ENCODE measurements at places on chromosomes 16 and 17.

DNA sequence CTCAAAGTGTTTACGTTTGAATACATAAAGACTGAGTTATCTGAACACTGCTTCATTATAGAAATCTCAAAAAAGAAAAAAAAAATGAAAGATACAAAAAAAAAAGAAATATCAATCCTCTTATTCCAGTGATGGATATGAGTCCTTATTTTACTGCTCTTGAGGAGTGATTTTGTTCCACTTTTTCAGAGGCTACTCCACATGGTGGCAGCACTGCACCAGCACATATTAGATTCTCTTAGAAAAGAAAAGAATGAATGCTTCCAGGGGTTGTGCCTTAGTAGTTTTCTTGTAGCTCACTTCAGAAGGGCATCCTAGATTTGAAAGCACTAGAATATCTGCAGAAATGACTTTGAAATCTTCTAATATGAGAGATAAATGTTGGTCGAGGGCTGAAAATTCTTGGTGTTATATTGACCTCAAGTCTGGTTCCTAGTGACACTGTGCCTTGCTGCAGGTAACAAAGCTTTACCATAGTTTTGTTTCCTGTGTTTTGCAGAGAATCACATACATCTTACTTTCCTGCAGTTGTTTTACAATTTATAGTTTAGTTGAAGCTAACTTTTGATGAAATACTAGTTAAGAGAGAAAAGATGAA, 25.9 kb downstream of the AP2B1 start:
- DNase-seq, result peak; percentile 67

GRCh38 chr17:77375108-77375916, 234.5 kb downstream of the SEC14L1 start:
- no peak for DNase-seq

DNA sequence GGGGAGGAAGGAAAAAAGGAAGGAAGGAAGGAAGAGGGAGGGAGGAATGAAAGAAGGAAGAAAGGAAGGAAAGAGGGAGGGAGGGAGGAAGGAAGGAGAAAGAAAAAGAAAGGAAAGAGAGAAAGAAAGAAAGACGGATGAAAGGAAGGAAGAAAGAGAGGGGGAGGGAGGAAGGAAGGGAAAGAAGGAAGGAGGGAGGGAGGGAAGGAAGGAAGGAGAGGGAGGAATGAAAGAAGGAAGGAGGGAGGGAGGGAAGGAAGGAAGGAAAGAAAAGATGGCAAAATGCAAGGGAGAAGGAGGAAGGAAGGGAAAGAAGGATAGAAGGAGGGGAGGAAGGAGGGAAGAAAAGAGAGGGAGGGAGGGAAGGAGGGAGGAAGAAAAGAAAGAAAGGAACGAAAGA, 257.3 kb upstream of the C16orf82 start:
- no peak for DNase-seq

- no peak for DNase-seq
Measured at GRCh38 chr16:86508947-86509758, 1.2 kb upstream of the FOXF1 start.

DNA sequence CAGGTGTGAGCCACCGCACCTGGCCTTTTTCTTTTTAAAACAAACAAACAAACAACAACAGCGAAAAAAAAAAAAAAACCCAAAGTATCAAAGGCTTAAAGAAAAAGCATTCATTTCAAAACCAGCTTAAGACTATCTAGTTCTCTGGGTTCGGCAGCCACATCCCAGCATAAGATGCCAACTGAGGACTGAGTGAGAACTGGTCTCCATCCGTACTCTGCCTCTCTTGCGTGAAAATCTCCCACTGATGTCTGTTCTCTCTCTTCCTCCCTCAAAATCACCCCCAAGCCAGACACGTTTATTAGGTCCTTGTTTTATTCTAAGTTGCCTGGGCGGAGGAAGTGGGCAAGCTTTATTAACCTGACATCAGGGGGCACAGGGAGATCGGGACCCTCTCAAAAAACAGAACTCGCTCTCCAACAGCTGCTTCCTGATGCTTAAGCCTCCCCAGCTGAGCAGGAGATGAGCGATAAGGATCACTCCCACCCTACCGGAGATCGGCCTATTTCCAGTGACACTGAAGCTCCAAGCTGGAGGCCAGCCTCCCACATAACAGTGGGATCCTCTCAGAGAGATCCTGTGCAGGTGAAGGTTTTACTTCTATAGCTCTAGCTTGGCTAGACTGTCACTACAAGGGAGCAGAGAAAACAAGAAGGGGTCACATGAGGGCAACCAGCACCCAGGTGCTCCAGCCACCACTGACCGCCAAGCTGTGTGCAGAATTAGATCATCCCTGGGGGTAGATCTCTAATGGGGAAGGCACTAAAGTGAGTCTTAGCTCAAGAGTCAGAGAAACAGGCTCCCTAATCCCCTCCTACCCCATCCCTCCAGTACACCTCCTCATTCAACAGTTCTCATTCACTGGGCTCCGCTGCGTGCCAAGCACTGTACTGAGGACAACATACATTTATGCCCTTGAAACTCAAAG, 13.6 kb downstream of the CDC42EP4 start:
- DNase-seq, result no peak

DNA sequence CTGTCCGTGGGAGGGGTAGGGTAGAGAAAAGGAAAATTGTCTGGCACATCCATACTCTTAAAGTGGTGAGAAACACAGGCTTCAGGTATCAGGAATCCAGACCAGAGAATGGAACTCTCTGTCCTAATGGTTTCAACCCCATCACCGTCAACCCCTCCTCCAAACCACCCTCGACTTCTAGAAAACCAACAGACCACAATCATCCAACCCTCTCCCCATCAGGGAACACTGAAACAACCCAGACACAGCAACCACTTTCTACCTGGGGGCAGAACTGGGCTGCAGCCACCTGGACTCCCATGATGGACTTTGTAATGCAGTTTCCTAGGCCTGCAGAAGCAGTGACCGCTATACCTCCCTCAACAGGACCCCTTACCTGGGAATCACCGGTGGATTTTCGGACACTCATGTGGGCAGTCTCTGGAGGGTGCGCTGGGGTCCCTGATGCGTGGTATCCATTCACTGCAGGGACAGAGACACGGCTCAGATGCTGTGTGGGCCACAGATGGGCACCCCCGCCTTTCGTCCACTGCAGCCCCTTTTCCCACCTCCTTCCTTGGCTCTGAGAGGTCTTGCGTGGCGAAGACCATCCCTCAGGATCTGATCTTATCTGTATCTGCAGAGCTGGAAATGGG, 64.3 kb upstream of the RCVRN start:
- no peak for DNase-seq

DNA sequence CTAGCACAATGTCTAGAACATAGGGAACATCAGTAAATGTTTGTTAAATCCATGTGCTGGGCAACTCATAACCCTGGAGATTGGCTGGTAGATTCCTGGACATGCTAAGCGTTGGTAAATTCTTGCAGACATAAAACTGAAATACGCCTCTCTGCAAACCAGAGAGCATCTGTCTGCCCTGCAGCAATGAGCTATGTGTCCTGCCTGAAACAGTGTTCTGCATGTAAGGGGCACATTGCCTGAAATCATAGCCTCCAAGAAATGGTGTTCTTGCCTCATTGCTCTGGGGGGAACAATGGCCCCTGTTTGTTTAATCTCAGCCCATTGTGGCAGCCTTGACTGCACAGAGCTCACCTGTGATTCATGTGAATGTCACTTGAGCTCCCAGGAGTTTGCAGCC, 113.5 kb upstream of the CCL2 start:
- no peak for DNase-seq

- no peak for DNase-seq
Measured at GRCh38 chr16:5590416-5590815, 492.8 kb upstream of the EEF2KMT start.

DNA sequence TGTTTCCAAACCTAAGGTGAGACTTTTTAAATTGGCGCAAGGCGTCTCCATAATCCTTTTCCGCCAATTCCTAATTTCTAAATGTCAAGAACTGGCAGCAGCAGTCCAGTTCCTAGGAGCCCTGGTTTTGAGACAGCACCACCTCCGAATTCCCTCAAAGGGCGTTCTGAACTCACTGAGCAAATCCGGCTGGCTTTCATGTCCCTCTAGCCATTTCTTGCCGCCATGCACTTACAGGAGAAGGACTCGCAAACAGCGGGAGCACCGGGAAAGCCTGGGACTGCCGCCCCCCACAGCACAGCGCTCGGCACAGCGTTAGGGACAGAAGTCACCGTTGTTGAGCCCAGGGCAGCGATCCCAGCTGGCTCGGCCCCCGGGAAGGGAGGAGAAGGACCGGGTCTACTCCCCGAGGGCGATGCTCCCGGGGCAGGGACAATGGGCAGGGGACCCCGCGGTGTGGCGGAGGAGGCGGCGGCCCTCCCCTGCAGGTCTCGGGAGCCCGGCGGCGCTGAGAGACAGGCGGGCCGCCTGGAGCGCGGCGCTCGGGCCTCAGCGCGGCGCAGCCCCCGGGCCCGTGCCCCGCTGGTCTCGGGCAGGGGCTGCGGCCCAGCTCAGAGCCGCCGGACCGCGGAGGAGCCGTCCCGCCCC, 545 bp downstream of the ARHGAP17 start:
- DNase-seq, result peak; percentile 71

GRCh38 chr17:67041941-67042899, 2.1 kb upstream of the CACNG1 start:
- DNase-seq, result no peak

GRCh38 chr17:56602292-56603130, 9.0 kb downstream of the NOG start:
- no peak for DNase-seq

DNA sequence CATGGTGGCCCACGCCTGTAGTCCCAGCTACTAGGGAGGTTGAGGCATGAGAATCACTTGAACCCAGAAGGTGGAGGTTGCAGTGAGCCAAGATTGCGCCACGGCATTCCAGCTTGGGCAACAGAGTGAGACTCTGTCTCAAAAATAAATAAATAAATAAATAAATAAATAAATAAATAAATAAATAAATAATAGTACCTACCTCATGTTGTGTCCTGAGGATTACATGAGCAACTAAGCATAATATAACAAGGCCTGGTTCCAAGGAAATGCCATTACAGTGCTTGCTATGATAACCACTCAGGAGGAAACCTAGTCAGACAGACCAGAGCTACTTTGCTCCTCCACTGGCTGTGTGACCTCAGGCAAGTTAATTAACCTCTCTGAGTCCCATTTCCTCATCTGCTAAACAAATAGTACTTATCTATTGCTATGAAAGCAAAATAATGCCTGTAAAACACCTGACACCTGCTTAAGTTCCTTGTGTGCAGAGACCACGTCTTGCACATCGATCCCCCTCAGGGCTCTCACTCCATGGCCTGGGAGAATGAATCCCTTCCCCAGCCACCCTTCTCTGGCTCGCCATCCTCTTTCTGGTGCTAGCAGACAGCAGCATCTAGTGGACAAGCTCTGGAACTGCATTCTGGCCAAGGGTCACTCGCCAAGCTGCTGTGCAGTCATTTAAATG, 7.5 kb downstream of the EPOP start:
- DNase-seq, result peak; percentile 69

DNA sequence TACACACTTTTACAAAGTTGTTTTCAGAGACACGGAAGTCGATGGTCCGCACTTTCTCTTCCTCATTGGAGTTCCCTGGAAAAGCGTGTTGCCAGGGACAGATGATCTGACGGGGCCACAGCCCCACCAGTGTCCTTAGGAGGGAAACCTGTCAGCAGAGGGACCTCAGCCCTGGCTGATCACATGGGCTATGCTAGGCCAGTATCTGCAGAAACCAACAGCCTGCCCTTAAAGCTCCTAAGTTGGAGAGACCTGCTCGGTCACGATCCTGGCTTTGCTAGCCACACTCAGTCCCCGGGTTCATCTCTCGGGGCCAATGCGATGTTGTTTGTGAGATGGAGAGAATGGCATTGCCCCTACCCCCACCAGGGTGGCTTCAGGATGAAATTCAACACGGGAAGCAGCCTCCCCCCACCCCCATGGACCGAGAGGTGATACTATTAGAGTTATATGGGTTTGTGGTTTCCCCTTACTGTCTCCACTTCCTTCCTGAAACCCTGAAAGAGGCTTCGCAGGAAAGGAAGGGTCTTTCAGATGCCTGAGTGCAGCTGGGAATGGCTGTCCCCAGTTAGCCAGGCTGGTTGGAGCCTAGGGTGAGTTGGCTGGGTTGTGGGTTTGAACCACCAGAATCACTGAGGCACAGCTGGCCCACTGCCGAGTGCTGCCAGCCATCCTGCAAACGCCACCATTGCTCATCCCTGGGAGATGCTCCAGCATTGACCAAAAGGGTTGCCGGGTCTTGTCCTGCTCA, 16.6 kb downstream of the RMI2 start:
- DNase-seq, result peak; percentile 12

GRCh38 chr16:46962629-46963028, 10.8 kb downstream of the DNAJA2 start:
- DNase-seq, result no peak

DNA sequence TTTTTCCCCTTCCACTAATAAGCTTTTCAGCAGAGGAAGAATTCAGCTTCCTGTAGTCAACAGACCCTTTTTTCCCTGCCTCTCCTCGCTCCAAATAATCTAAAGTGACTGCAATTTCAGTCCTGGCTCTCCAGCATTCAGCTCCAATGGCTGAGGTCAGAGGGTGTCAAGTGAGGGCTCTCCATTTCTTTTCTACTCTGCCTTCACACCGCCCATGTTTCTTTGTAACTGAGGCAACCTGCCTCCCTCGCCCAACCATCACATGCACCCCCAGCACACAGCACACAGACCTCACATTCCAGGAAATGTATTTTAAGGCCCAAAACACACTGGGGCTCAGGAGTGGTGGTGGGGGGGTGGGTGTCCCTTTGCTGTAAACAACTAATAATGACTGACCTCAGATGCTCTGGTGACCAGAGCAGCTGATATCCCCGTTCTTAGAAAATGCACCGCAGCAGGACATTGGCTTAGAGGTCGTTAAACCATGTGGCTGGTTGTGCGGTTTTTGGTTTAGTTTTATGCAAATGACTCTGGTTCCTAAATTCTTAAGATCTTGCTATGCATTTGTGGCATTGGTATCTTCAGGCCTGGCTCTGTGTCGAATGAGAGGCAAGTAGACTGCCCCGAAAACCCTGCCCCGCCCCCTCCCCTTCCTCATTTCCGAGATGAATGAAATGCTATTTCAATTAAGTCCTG, 203.6 kb downstream of the ZFHX3 start:
- no peak for DNase-seq

DNA sequence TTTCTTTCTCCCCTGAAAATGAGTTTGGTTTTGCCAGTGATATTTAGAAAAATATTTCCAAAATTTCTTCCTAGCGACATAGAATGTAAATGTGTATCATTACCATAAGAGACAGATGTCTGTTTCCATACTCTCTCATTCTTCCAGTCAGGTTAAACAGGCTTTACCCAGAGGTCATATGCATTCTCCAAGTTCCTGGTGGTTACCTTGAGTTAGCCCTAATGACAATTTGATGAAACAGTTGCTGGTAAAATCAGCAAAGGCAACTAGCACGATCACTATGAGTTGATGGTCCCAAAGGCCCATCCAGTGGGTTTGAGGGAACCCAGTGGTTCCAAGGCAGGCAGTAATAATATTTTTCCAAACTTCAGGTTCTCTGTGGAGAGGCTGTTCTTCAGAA, 103.6 kb upstream of the TBX2 start:
- no peak for DNase-seq

Measured in pons (tissue), 1 donor.